ENCODE measurements at places on chromosomes 3 and 15. TPM values are rescaled to one million over a fixed set of nuclear protein-coding genes. Genes with fewer than 3 reads are reported as not detected.

DNA sequence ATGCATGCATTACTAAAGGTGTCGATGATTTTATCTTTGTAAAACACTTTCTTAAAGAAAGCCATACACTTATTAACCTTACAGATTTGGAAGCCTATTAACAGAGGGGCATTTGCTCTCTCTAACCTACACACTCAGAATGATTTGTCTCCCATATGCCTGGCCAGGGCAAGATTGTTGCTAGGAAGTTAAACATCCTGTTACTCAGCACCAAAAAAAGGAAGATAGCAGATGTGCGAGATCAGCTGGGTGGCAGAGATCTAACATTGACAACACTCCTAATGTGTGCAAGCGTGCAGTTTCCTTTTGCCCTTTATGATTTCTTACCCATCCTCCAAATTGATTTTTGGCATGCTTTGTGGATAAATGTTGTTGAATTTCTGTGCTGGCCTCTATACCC lies 73.9 kb upstream of the TMEM108 start:
- no peak for DNase-seq

Gene TFRC
- total RNA-seq: 131 TPM

Gene ROPN1
- not detected for total RNA-seq

- DNase-seq: no peak
Observed at GRCh38 chr15:29681166-29681845, 141.0 kb downstream of the TJP1 start.

Gene TNIK
- 10.2 TPM for total RNA-seq

Gene ACTC1
- 52.2 TPM for total RNA-seq

Gene BAHD1
- 52.9 TPM for total RNA-seq

Gene OIP5
- 30.9 TPM for total RNA-seq

DNA sequence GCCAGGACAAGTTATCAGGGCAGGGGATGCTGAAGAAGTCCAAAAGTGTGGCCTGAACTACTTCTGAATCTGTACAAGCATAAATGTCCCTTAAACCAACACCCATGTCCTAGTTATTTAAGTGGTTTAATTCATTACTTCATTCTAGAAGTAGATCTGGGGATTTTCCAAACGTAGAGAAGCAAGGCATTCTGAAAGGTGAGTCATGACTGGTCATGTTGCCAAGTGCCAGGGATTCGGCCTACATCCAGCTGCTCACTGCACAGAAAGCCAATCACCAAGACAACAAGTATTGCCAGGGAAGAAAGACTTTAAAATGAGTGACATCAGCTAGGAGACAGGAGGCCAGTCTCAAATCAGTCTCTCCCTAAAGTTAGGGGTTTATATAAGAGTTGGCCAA lies 396.6 kb downstream of the GABRB3 start:
- no peak for DNase-seq
